ENCODE measurements at places on chromosomes 2 and 18. TPM values are rescaled to one million over a fixed set of nuclear protein-coding genes. Genes with fewer than 3 reads are reported as not detected.

The OTOS gene
- not detected for total RNA-seq

The MC4R gene
- total RNA-seq = not detected

The HOXD13 gene
- total RNA-seq = not detected

The RAB12 gene
- 45.0 TPM for total RNA-seq

The TDRD15 gene
- not detected for total RNA-seq

The SULT1C4 gene
- total RNA-seq = 2.7 TPM

The TMEM37 gene
- 8.0 TPM for total RNA-seq

The STRN gene
- total RNA-seq = 23.1 TPM

The DSC2 gene
- 2.6 TPM for total RNA-seq

The SP140 gene
- 4.5 TPM for total RNA-seq

The SLC14A1 gene
- total RNA-seq = 2.2 TPM

The SULT1C2 gene
- total RNA-seq = 1.1 TPM

The CTAGE1 gene
- total RNA-seq = not detected

The VAMP5 gene
- 79.9 TPM for total RNA-seq

The PTH2R gene
- 0.46 TPM for total RNA-seq
